ENCODE measurements at places on chromosomes 12 and 14.

GRCh38 chr12:126510630-126511029 lies 1445.4 kb downstream of the AACS start:
- DNase-seq = no peak

DNA sequence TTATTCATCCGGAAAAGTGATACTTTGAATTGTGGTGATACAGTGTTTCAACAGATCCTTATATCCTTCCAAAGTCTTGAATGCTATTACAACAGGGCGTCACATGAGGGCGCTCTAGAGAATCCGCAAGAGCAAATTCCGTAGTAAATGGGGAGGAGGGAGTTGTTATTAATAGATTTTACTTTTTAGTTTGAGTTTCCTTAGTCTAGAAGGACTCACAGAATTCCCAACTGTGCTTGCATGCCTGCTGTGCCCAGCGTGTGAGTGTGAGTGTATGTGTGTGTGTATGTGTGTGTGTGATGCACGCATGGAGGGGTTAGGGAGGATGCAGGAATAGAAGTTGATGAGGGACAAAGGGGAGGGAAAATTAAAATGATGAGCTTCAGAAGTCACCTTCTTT lies 375.3 kb downstream of the C12orf75 start:
- peak; percentile 16 for DNase-seq

- peak; percentile 5 for DNase-seq
Observed at GRCh38 chr12:108972358-108972757, 48.5 kb downstream of the SVOP start.

DNA sequence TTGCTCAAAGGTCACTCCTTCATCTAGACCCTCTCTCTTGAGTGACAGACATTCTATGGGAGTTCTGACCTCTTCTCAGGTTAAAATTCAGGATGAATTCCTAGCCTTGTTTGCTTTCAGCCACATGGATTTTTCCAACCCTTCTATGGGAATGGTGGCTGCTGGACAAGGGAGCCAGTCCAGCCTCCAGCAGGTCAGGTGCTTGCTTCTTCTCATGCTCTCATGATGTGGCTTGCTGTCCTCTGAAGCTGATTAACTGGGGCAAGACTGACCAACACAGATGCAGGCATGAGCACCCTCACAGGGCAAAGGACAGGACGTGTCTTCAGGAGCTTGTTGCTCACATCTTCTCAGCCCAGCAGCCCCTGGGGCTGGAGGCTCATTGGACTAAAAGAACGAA lies 97.2 kb upstream of the SLC35F4 start:
- DNase-seq = no peak

- DNase-seq = no peak
Observed at GRCh38 chr12:32454866-32455265, 55.5 kb downstream of the FGD4 start.

GRCh38 chr12:71045781-71046180 lies 112.0 kb downstream of the TSPAN8 start:
- DNase-seq = no peak

Data from NCI-H2081 (cell line).